RPMI7951 (cell line): ENCODE measurements at places on chromosomes 1 and 21. TPM values are rescaled to one million over a fixed set of nuclear protein-coding genes. Genes with fewer than 3 reads are reported as not detected.

- no peak for DNase-seq
Observed at GRCh38 chr1:231248778-231249177, 7.8 kb downstream of the GNPAT start.

DNA sequence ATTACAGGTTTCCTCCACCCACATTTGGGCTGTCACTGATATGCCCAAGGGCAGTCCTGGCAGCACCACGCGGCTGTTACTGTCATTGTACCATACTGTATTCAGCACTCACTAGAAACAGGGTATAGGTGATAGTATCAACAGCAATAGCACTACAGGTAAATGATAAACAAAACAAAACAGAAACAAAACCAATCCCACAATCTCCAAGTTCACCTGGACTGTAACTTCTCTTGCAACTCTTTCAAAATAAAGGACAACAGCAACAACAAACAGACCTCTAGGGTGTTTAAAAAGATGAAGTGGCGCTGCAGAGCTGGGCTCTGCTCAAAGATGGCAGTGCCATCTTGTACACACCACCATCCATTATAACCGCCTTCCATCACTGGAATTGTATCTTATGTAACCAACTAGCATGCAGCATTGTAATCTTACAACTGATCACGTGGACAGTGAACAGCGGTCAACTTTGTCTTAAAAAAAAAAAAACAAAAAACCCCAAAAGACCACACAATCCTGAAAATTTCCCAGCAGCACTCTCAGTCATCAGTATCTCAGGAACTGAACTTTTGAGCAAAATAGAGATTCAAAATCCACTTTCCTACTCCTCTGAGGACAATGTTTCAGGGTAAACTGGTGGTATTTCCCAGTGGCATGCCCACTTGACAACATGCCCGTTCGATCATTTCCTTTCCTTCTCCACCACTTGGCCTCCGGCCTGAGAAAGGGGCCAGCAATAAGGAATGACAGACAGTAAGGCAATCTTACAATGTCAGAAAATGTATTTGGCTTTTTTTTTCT lies 3.8 kb downstream of the IRF2BP2 start:
- no peak for DNase-seq

DNA sequence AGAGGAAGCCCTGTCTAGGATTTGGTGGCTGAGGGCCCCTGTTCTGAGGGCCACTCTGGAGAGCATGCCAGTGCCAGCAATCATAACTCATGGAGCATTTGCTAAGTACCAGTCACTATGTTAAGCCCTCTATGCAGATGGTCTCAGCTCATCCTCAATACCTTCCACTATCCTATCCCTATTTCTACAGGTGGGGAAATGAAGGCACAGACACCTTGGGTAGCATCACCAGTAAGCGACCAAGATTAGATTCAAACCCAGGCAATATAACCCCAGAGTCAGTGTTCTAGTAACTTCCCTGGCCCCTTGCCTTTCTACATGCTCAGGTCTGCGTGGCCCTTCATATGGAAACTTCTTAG lies 7.9 kb upstream of the NBPF1 start:
- DNase-seq = no peak

- no peak for DNase-seq
Observed at GRCh38 chr1:168001213-168001612, 64.3 kb upstream of the MPC2 start.

GRCh38 chr1:3614755-3615742 lies 3.7 kb upstream of the MEGF6 start:
- DNase-seq = no peak

DNA sequence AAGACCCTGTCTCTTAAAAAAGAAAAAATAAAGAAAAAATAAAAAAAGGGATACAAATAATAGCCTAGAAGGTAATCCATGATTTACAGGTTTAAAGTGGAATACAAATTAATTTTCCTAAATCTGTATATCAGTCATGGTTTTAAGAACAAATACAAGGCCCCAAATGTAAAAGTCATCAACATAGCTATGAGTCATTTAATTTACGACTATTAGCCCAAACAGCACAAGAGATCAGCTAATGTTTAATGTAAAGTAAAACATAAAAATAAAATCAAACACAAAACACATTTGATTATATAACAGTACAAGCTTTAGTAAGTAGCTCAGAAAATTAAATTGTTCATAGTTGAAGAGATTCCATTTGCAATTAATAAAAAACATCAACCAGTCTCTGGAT lies 20.3 kb upstream of the TAL1 start:
- DNase-seq = no peak

DNA sequence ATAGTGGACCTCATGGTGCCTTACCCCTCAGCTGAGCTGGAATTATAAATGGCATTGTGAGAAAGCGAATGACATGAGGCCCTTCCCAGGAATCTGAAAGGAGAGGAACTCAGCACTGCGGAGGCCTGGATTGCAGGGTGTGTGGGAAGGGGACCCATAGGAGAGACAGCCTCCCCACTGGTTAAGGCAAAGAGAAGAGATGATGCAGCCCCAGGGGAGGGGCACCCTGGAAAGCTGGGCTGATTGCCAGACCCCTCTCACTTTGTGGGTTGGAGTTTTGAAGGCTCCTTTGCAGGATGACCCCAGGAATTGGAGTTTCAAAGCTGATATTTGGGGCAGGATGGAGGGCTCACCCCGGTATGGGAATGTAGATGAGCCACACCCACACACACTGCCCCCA lies 2.0 kb downstream of the NPPB start:
- no peak for DNase-seq

Gene RIPK4
- 10.3 and 12.3 TPM in 2 replicates for total RNA-seq

Gene SYT14
- 1.1 and 2.2 TPM in 2 replicates for total RNA-seq

Gene C1QA
- total RNA-seq = not detected in 2 replicates

Gene AADACL3
- total RNA-seq = not detected in 2 replicates

Gene S100A6
- 1,539 and 1,679 TPM in 2 replicates for total RNA-seq
